ENCODE measurements at places on chromosomes 11 and 22.

GRCh38 chr22:42401535-42402334 lies 30.5 kb downstream of the NFAM1 start:
- DNase-seq = no peak

DNA sequence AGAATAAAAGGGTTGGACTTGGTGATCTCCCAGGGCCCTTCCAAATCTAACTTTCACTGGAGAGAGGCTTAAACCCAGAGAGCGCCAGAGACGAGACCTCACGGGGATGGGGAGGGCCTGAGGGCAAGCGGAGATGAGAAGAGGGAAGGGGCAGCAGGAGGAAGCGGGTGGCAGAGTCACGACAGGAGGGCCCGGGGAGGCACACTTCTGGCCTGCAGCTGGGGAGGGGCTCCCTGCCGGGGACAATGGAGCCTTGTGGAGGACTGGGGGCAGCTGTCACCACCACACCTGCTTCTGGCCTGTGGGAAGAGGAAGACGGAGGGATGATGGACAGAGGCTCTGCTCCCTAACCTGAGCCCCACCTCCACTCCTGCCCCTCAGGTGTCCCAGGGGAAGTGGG lies 40.2 kb downstream of the PDE2A start:
- DNase-seq = no peak

DNA sequence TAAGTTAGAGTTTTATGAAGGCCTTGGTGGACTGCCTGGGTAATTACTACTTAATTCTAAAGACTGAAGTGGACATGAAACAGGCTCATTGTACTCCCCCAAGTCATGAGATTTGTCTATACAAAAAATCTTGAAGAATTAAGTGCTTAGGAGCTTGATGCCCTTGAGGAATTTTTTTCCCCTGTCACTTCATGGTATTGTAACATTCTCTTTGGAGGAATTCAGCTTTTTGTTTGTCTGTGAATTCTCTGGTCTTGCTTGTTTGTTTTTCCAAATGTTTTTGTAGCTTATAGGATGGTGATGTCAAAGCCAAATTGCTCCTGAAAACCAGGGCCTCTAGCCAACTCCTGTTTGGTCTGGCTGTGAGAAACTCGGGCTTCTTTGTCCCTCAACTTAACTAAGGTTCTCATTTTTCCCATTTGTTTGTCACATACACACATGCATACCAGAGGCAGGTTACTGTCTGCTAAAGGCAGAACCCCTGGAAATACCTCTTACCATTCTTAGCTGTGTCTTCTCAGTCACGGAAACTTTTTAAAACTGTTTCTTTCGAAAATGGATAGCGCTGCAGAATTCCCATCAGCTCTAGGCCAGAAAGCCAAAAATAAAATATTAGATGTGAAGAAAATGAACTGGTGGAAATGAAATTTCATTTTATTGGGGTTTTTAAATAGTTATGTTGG lies 66.9 kb downstream of the AMOTL1 start:
- no peak for DNase-seq

GRCh38 chr11:11291041-11292015 lies 61.7 kb downstream of the CSNK2A3 start:
- no peak for DNase-seq

DNA sequence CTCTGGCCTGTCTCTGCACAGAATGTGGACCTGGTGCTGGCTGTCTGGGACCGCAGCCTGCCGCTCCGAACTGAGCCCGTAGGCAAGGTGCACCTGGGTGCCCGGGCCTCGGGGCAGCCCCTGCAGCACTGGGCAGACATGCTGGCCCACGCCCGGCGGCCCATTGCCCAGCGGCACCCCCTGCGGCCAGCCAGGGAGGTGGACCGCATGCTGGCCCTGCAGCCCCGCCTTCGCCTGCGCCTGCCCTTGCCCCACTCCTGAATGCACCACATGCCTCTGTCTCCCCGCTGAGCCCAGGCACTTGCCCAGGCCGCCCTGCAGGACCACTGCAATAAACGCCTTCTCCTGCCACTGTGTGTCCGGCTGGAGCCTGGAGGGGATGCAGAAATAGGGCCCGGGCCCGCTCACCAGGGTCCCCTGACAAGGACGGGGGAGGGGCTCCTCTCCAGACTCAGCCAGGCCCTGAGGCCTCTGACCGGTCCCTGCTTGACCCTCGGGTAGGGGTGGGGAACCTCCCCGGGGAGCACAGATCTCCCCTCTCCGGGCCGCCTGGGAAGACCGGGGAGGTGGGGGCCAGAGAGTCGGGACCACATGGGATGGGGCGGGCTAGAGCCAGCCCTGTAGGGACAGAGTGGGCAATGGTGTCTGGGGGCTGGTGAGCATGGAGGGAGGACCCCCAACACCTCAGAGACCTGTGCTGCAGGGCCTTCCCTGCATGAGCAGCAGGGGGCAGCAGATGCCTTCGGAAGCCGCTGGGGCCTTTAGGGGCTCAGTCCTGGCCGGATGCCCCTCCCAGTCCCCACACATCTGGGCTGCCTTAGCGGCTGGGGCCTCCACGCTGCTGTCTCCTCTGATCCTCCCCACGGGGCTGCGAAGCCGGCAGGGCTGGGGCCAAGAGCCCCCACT lies 1.4 kb upstream of the TNNI2 start:
- DNase-seq = peak; percentile 73

- DNase-seq = no peak
Observed at GRCh38 chr11:72576661-72577060, 97.6 kb downstream of the PDE2A start.
